GM12892 (cell line): ENCODE measurements at places on chromosomes 6 and 20.

GRCh38 chr6:148082696-148083095 lies 259.9 kb upstream of the SASH1 start:
- no peak for DNase-seq

DNA sequence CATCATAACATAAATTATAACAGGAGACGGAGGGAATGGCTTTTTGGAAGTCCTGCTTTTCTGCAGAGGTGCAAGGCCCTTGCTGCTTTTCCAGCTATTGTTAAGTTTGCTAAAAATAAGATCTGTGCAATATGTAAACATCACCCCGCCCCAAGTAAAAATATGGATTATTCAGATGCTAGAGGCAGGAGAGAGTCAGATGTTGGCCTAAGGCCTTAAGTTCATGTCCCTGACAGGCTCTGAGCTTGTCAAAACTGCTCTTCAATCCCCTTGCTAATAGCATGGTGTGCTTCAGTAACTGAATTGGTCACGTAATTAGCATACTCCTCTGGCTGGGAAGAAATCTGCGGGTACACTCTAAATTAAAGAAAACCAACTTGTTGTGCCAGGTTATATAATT lies 147.5 kb downstream of the BMP2 start:
- no peak for DNase-seq

GRCh38 chr6:100979267-100979666 lies 98.1 kb upstream of the ASCC3 start:
- no peak for DNase-seq

DNA sequence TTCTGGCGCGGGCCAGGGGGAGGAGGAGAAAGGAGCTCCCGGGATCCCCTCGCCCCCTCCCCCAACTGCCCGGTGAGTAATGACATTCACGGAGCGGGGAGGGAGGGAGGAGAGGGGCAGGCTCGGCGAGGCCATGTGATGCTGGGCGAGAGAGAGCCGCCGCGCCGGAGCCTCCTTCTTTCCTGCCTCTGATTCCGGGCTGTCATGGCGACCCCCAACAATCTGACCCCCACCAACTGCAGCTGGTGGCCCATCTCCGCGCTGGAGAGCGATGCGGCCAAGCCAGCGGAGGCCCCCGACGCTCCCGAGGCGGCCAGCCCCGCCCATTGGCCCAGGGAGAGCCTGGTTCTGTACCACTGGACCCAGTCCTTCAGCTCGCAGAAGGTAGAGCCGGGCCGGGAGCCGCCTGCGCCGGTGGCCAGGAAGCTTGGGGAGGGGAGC lies at the start of gene GDAP1L1:
GDAP1L1 (plus strand) TSS at position 178 of the 441 bp plus-strand sequence; CDS start at position 205, 27 bp downstream.
- no peak for DNase-seq

- no peak for DNase-seq
These were observed 570.4 kb upstream of the GJE1 start for GRCh38 chr6:141562186-141562811.

GRCh38 chr20:4875578-4876067 lies 125.7 kb downstream of the SLC23A2 start:
- no peak for DNase-seq

- no peak for DNase-seq
These were observed 191.1 kb downstream of the TAF4 start for GRCh38 chr20:61874421-61875068.

GRCh38 chr6:3898265-3898994 lies 49.3 kb downstream of the FAM50B start:
- DNase-seq, result no peak

GRCh38 chr20:53608456-53609452 lies 15.1 kb upstream of the ZNF217 start:
- no peak for DNase-seq

DNA sequence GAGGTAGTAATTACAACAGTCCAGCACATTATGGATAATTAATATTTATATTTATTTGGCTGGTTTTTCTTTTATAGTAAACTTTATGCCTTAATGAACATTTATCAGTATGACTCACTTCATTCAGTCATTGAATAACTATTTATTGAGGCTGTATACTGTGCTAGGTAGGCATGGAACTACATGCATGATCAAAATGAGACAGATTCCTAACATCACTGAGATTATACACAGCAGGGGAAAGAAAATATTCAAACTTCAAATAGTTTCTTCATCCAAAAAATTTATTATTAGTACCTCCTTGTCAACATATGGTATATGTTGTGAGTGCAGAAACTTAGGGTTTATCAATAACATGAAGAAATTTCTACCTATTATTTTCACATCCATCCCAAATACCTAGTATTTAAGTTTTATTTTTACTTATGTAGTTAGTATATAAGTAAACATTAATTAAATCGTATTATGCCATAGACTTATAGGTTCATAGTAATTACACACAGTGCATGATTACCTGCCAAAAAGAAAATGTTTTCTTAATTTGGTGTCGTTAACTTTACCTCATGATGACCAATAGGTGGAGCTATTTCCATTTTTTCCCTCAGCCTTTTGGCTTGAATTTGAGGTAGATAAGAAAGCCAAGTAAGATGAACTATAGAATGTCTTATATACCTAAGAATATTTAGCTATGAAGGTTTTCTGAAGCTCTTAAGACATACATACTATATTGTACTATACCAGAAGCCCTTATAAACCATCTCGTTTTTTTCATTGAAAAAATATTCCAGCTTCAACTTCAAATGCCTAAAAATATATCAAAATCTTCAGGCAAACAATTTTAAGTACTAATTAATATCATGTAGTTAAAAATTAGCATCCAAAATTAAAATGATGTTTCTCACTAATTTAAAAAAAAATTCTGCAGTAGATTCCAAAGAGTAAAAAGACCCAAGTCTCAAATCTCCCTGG lies 12.5 kb upstream of the TMEM30A start:
- DNase-seq, result no peak

GRCh38 chr20:10671919-10672623 lies 1.7 kb downstream of the JAG1 start:
- DNase-seq, result peak; percentile 26

DNA sequence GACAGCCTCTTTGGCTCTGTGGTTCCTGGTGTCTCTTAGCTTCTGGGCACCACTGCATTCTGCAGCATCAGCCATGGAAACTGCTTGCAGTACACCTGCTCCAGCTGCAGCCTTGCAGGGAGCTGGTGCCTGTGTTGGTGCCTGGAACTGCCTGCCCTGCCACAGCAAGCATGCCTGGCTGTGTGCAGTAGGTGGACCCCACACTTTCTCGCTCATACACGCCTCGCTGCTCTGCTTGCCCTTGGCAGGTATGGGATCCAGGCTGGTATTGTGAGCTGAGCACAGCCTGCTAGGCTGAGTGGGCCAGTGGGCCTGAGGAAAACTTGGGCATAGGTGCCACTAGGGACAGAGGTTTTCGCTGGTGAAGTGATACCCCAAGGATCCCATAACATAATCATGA lies 22.8 kb downstream of the OR2J3 start:
- DNase-seq, result no peak

DNA sequence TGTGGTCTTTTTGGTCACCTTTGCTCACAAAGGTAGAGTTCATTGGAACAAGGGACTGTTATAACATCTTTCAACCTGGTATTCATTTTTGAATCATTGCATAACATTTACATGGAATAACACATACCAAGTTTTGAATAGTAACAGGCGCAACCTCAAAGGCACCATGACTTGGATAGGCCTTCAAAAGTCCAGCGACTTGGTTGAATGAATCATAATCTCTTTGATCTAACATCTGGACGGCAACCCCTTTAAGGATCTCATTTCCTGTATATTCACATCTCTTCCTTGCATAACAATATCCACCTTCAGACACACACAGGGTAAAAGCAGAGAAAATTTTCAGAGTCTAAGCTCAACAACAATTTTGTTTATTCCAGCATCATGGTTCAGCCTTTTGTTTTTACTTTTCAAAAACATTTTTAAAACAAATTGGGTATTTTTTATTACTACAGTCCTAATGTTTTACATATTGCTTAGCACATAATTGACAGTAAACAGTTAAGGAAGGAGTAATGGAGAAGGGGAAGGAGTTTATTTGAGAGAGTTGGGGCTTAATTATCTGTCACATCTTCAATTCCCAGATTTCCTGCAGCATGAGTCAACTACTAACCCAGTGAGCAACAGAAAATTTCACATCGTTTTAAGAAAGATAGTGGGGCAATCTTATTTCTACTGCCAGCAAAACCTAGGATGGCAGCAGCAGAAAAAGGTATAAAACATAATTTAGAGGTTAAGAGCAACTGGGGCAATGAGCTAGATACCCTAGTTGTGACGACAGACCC lies 41.8 kb upstream of the F13A1 start:
- DNase-seq, result no peak

GRCh38 chr20:56369179-56369578 lies 10.4 kb downstream of the FAM210B start:
- no peak for DNase-seq

- no peak for DNase-seq
These were observed 493.7 kb upstream of the SULF2 start for GRCh38 chr20:48278961-48279481.

DNA sequence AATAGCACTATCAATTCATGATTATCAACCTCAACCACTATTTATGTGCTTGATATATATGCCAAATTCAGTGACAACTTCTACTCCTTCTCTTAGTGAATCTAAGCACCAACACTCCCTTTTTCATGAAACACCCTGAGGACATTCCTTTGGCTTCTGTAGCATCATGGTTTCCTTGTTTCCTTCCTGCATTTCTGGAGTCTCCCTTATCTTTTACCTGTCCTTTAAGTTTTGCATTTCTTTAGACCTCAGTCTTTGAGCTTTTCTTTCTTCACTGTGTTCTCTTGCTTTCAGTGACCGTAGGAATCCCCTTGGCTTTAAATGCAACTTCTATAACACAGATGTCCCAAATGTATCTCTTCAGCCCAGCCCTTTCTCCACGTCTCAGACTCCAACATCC lies 143.8 kb upstream of the MLIP start:
- DNase-seq, result no peak

DNA sequence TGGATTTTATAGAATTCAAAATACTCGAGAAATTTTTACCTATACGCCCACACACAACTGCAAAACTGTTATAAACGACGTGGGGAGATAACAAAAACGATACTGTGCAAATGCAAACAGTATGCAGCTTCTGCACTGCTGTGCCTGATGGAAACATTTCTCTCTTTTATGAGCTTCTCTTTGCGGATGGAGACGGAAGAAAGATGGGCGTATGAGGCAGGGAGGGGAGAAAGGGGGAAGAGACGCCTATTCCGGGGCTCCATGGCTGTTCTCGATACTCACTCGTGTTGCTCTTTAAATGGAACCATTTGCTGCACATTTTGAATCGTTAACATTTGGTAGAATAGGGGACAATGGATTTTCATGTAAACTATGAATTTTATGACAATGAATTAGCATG lies 69.1 kb upstream of the EXOC2 start:
- no peak for DNase-seq

GRCh38 chr6:29938746-29939508 lies 3.4 kb upstream of the HLA-A start:
- no peak for DNase-seq

DNA sequence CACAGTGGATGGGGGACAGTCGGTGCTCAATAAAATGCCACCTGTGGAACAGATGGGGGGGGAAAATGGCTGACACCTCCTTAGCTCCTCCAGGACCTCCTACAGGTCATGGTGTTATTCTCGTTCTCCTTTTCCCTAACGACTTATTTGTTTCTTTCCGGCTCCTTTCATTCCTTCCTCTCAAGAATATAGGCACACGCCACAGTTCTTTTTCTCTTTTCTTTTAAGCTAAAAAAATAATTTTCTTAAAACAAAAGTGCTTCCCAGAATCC lies 1.4 kb upstream of the RNASET2 start:
- DNase-seq, result no peak

DNA sequence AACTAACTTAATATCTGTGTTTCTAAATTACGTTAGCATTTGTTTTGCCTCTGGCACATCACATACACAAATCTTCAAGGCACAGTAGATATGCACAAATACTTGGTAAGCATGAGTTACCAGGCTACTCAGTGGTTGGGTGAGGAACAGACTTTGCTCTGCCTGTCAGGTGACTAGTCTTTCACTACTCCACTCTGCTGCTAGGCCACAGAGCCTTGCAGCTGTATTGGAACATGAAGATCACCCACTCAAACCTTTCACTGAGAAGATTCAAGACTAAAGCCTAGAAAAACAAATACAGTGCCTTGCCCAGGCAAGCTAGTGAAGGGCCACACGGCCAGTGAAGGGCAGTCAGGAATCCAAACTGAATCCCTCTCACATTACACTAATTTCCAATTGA lies 47.0 kb downstream of the DTNBP1 start:
- DNase-seq, result no peak

- no peak for DNase-seq
These were observed 990.9 kb downstream of the EPHA7 start for GRCh38 chr6:92428448-92428847.

DNA sequence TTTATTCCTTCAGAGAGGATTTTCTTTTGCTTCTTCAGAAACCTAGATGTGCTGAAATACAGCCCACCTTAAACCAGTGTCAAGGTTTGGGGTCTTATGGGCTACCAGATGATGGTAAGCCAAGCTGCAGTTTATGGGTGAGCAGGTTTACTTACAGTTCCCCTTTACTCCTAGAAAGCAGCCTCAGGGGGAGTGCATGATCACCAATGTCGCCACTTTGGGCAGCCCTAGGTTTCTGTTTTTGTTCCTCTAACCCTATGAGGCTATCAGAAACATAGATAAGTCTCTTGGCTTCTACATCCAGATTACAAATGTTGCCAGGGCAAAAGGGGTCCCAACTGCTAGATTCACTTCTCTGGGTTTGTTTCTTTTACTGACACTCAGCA lies 67.2 kb downstream of the TRIM27 start:
- DNase-seq, result no peak

DNA sequence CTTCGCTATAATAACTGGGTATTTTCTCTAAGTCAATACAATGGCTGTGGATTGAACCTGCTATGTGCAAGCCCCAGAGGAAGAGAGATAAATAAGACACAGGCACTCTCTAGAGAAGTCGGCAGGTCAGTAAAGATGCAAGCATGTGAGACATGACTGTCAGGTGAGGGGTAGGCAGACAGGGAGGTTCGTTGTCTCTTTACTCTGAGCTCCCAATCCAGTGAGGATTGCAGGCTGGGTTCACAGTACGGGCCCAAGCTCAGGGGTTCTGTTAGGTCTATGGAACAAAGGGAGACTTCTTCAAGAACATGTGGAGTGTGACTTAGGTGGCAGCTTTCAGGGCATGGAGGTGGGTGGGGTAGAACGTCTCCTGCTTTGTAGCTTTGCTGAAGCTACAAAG lies 147.2 kb downstream of the PCSK2 start:
- DNase-seq, result no peak

DNA sequence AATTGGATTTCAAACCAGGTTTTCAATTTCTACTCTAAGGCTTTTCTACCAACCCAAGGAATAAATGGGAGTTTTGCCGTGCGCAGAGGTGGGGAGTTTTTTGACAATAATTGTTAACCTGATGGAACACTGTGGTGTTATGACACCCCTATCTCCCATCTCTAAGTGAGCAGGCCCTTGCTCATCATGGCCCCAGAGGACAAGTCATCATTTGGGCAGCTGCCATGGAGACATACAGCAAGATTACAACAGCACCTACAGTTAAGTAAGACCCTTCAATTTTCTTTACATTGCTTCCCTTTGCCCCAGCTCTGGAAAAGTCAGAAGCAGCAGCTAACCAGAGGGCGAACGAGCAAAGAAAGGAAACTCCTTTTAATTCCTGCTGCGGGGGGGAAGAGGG lies 54.3 kb downstream of the ADGRF5 start:
- no peak for DNase-seq

- DNase-seq, result no peak
These were observed 28.1 kb downstream of the DACT2 start for GRCh38 chr6:168291450-168291849.
